SW 1271 (cell line): ENCODE measurements at places on chromosomes 1 and 21.

GRCh38 chr1:13556224-13556764, 27.3 kb upstream of the PDPN start:
- DNase-seq: no peak

DNA sequence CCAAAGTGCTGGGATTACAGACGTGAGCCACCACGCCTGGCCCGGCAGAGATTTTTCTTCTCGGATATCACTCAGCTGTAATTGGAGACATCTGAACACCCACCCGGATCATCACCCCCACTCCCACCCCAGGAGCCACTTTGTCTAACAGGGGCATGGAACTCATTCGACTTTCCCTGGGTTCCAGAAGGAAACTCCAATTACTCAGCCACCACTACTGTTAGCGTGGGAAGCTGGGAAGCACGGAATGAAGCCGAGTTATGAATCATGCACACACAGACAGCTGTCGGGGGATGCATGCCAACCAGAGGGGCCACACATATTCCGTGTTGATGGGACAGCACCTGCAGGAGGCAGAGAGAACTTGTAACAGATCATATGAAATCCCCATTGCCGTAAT, 85.2 kb downstream of the HLCS start:
- no peak for DNase-seq

DNA sequence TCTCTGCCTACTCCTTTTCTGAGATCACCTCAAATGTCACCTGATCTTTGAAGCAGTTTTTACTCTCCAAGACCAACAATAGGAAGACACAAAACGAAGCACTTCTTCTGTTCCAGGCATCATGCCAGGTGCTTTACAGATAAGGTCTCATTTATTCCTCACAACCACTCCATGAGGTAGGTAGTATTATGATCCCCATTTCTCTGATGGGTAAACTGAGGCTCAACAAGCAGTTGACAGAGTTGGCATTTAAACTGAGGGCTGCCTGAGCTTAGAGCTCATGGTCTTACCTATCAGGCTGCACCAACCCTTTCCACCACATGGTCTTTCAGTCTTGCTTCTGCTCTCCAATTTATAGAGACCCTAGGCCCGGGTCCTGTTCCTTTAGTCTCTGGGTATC, 147.2 kb upstream of the JUN start:
- no peak for DNase-seq

DNA sequence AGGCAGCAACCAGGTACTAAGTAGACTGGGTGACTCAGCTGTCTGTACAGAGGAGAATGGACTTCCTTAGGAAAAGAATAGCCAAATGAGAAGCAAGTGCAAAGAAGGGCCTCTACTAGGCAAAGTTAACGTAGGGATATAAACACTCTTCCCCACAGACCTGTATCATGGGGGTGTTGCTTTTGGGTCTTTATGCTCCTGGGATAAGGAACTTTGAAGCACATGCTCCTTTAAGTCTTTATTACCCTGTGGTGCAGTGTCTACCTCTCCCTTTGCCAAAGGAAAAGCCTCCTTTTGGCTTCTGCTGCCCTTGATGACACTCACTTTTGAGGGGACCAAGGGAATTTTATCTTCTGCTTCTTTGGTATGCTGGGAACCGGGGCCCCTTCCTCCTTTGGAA, 5.0 kb downstream of the RFX5 start:
- DNase-seq: no peak

DNA sequence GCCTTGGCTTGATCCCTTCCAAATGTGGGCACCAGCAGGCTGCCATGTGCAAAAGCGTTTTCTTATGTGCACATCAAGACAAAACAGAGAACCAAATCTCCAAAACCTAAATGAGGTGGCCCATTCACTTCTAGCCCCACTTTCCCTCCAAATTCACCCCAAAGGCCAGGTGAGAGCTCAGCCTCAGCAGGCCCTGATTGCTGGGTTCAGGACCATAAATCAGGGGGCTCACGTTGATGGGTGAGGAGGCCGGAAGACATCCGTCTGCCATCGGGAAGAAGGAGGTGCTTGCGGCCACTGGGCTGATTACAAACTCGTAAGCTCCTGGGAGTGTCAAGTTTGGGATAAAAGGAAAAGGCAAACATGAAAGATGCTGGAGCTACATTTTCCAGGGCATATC, 86.7 kb upstream of the CLDN14 start:
- DNase-seq: no peak

GRCh38 chr1:87242445-87243185, 86.1 kb upstream of the LMO4 start:
- no peak for DNase-seq

DNA sequence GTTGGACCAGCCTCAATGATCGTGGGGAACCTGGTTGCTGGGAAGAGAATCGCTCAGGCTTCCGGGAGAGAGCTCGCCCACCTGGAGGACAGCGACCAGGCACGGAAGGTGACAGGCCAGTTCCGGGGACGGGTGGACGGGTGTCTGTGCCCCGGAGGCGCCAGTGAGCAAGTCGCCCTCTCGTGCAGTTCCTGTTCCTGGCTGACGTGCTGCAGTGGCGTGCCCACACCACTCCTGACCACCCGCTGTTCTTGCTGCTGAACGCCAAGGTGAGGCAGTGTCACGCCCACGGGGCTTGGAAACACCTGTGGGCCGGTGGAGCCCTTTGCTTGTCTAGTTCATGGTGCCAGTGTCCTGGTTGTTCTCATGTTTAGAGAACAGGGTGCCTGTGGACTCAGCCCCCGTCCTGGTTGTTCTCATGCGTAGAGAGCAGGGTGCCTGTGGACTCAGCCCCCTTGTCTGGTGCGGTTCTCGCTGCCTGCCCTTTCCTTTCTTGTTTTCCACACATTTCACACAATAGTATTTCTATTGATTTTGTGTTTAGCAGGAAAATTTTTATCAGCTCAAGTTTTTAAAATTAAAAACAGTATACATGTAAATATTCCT, 53.1 kb downstream of the S100B start:
- no peak for DNase-seq

- DNase-seq: no peak
These were observed 1.2 kb upstream of the LAD1 start for GRCh38 chr1:201400212-201400851.

DNA sequence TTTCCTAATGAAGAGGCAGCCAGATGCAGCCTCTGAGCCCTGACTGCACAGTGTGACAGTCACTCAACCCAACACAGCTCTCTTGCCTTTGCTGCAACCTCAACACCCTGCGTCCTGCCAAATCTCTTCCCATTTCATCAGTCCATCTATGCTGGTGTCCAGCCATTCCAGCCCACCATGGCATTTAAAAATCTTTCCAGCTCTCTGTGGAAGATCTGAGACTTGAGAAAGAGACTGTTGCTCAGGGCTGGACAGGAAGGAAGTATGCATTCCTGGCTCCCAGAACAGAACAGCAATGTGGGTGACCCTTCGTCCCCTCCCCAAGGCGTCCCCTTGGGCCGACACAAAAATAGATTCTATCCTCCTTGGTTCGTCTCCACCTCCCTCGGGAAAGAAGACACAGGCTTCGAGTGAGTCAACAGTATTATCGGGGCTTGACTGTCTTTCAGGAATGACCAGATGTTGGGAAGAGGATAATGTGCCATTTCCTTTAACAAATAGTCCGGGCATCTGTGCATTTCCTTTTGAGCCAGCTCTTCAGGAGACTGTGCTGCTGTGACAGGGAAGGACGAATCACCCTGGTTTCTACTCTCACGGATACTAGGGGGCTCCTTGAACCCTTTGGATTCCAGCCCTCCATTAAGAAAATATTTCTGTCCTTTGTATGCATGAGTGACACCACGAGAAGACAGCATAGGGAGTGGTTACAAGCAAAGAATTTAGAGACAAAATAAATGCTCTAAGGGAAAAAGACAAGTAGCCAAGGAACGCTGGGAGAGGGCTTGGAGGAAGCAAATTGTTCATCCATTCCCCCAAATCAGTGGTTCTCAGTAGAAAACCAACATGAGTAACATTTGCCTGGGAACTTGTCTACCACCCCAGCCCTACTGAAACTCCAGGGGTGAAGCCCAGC, 111.4 kb upstream of the CDC42BPA start:
- DNase-seq: no peak

DNA sequence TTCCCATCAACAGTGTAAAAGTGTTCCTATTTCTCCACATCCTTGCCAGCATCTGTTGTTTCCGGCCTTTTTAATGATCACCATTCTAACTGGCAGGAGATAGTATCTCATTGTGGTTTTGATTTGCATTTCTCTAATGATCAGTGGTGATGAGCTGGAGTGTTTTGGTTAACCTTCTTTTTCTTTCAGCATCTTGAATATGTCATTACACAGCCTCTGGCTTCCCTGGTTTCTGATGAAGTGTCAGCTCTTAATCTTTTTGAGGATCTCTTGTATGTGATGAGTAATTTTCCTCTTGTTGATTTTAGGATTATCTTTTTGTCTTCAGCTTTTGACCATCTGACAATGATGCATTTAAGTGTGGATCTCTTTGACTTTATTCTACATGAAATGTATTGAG, 133.2 kb upstream of the GRIK3 start:
- DNase-seq: no peak

- no peak for DNase-seq
These were observed 108.7 kb downstream of the ENAH start for GRCh38 chr1:225544263-225544662.

DNA sequence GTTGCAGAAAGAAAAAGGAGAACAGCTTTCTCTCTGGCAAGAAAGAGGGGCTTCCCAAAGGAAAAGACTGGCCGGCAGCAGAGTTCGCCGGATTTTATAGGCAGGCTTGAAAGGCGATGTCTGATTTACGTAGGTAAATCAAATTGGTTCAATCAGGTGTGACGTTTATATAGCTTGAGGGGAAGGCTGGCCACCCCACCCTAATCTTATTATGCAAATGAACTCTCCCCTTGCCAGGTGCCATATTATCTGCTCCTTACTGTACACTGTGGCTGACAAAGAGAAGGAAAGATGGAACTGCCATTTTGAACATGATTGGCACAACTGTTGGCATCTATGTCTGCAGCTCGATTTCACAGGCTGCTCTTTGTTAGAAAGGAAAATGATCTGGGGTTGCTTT, 16.8 kb upstream of the INTS3 start:
- DNase-seq: no peak

DNA sequence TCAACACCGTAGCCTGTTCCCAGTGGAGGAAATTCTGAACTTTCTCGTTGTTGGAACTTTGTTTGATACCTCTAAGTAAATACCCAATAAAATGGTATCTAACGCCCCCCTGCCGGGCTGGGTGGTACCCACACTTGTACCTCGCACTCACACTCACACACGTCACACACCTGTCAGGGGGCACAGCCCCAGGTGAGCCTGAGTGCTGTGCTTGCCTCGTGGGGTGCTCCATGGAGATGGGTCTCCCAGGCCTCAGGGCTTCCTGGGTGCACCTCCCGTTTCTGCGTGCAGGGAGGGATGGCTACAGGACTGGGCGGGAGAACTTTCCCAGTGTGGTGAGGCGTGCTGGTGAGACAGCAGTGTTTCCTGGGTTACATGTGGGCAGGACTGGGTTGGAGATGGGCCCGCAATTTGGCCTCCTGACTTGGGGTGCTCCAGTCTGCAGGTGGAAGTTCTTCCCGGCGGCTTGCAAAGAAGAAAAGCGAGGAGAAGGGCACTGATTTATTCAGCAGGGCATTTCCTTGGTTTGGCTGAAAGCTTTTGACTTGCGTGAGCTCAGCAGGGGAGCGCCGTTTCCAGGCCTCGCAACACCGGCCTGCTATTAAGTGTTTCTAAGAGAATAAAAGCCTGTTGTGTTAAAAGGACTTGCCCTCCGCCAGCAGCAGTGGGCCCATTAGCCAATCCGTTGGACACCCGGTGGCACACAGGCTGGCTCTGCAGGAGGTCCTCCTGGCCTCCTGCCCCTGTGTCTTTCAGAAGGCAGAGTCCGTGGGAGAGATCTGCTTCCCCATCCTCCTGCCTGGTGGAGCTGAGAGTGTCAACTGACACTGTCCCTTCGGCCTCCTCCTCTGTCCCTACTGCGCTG, 79.7 kb downstream of the KIF26B start:
- DNase-seq: no peak

DNA sequence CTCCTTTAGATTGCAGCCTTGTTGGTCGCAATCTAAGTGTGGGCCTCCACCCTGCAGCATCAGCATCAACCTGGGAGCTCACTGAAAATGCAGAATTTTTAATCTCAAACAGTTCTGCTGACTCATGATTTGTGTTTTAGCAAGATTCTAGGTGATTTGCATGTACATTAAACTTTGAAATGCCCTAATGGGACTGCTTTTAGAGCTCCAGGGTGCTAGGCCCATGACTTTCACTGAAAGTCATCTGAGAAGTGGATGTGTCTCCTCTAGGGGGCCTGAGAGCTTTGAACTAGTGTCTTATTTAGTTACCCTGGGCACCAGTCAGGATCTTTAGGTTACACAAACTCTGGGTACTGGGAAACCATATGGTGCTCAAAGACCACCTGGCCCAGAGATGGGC, 9.0 kb downstream of the TRIM67 start:
- DNase-seq: no peak

- no peak for DNase-seq
These were observed 29.6 kb upstream of the RGS1 start for GRCh38 chr1:192545896-192546521.

- DNase-seq: no peak
These were observed at the start of gene MAP3K21 for GRCh38 chr1:233327651-233328141. Gene MAP3K21, plus strand, starts transcription at chr1:233327724. Its CDS starts 305 bp downstream, at chr1:233328029.

- DNase-seq: no peak
These were observed 12.4 kb upstream of the TNFSF18 start for GRCh38 chr1:173063171-173063570.

GRCh38 chr1:175539986-175540385, 203.4 kb downstream of the TNR start:
- DNase-seq: no peak

DNA sequence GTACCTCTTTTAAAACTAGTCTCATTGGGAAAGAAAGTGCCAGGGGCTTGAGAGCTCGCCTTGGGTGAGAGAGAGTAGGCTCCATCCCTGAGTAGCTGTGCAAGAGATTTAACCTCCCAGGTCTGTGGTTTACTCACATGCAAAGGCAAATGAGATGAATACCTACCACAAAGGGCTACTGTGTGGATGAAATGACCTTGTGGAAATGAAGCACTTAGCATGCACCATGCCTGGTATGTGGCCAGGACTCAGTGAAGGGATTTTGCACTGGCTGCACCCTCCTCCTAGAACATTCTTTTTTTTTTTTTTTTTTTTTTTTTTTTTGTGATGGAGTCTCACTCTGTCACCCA, 120.3 kb downstream of the PROX1 start:
- DNase-seq: no peak

GRCh38 chr1:232979558-232979957, 29.1 kb downstream of the NTPCR start:
- no peak for DNase-seq

GRCh38 chr1:118947790-118948189, 40.4 kb downstream of the TBX15 start:
- no peak for DNase-seq

GRCh38 chr1:173193639-173194038, 13.5 kb downstream of the TNFSF4 start:
- DNase-seq: no peak

DNA sequence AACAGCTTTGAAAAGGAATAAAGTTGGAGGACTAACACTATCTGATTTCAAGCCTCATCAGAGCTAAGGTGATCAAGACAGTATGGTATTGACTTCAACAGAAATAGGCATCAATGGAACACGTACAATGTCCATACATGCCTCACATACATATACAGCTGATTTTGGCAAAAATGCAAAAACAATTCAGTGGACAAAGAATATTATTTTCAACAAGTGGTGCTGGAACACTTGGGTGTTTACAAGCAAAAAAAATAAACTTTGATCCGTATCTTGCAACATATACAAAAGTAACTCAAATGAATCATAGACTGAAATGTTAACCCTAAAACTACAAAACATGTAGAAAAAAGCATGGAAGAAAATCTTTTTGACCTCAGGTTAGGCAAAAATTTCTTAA, 141.9 kb upstream of the ZC3H11B start:
- DNase-seq: no peak
